Progenitor cell of endocrine pancreas (in vitro differentiated cells): ENCODE measurements at places on chromosomes 2 and 18.

GRCh38 chr2:150162241-150162942, 325.1 kb downstream of the RND3 start:
- no peak for DNase-seq

DNA sequence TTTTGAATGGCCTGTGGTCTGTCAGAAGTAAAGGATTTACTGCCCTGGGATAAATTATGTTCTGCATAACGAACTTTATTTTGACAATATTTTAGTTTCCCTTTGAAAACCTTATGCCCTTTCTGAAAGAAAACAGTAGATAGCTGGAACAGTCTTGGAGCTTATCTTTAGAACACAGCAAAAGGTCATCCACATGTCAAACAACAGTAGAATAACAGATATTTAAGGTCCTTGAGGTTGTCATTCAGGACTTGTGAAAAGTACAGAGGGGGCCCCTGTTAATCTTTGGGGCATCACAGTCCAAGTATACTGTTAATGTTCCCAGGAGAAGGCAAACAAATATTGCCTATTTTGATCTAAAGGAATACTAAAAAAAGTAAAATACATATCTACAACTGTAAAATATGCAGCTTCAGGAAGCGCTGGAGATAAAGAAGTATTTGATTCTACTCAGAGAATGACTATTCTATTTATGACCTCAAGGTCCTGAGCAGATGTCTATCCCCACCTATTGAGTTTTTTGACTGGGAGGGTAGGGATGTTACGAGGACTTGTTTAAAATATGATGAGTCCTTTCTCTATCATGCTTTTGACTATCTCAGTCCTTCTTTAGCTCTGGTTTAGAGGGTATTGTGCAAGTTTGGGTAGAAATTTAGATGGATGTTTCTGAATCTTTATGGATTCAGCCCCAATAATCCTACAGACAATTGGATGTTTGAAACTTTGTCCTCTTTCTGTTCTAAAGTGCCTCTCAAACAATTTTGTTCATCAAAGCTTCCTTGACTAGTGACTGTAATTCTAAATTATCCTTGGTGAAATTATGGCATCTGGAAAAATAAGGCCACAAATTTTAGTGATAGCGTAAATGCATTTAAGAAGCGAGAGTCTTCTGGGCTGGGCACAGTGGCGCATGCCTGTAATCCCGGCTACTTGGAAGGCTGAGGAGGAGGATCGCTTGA, 25.1 kb upstream of the TMEM214 start:
- no peak for DNase-seq

DNA sequence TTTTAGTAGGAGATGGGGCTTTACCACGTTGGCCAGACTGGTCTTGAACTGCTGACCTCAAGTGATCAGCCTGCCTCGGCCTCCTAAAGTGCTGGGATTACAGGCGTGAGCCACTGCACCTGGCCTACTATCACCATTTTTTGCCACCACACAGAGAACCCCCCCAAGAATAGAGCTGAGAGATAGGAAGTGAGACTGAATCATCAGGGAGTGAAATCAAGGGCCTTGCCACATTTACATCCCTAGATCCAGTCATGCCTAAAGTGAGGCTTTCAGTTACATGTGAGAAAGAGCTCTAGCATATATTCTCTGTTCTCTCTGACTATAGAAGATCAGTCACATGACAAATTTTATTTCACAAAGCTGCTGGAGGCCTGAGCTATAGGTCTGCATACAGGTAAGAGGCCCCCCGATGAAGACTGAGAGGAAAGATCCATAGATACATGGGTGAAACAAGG, 28.0 kb upstream of the KCMF1 start:
- no peak for DNase-seq

GRCh38 chr2:15159206-15159605, 401.9 kb downstream of the NBAS start:
- DNase-seq, result no peak

DNA sequence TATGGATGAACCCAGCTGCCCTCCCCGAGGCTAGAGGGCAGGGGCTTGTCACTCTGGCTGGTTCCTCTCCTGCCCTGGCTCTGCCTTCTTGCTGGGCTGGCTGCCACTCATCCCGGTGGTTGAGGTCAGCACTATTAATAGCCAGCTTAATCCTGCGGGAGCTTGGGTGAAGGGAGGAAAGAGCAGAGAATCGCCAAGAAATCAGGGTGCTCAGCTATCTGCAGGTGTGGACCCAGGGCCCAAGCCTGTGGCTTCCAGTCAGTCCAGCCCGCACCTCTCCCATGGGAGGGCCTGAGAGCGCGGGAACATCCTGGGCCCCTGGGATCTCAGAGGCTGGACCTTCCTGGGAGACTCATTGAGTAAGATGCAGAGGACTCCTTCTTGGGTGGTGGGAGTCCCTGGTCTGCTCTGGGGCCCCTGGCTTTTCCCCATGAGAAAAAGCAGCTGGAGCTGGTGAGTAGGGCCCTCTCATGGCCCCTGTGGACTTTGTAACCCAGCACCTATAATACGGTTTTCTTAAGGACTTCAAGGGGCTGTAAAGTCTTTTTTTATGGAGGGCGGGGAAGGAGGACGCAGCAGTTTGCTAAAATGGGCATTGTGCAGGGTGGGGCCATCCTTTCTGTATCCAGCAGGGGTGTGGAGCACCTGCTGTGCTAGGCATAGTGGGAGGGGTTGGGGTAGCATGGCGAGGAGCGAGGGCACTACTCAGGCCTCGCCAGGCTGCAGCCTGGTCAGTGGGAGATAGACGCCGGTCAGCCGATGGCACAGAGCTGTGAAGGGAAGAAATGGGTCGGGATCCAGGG, 27.4 kb upstream of the CNNM3 start:
- no peak for DNase-seq

- no peak for DNase-seq
Observed at GRCh38 chr2:101463911-101464641, 10.8 kb downstream of the RFX8 start.

DNA sequence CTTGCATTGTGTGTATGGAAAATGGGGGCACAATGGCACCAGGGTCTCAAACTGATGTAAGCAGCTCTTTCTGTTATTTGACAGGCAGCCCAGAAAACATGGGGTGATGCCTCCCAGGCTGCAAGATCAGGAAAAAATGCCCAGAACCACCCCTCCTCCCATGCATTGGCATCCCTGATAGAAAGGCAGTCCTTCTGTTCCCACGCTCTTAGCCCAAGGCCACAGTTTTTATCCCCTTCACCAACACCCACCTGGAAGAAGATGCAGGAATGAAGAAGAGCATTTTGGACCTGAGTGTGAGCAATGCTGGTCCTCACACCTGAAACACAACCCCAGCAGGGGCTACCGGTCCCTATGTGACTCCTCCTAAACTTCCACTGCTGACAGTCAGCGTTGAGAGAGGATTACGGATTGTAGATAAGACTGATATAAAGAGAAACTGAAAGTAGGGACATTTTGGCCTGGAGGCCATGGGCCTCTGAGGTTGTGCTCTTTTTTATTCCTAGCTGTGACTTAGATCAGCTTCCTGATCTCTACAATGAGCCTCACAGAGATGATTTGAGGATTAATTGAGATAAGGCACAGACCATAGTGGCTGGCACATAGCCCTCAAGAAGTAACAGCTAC, 386.0 kb upstream of the ATP5MC3 start:
- DNase-seq, result no peak

- DNase-seq, result no peak
Observed at GRCh38 chr2:33859811-33860461, 260.8 kb upstream of the FAM98A start.

- DNase-seq, result no peak
Observed at GRCh38 chr18:7559709-7560319, 7.3 kb upstream of the PTPRM start.

DNA sequence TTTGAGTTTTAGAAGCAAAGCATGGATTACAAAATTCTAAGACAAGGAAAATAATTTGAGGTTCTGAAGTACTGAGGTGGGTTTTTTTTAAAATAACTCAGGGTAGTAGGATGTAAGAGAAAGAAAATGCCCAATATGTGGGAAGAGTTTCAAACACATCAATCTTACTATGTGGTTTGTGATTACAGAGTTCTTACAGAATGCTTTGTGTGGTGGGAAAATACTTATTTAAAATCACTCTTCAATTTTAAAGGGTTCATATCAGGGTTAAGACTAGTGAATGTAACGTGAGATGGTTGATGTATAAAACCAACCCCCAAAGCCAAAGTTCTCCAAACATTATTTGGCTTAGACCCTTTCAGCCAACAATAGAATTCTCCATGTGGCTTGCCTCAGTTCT, 173.5 kb downstream of the UBE2E3 start:
- no peak for DNase-seq

DNA sequence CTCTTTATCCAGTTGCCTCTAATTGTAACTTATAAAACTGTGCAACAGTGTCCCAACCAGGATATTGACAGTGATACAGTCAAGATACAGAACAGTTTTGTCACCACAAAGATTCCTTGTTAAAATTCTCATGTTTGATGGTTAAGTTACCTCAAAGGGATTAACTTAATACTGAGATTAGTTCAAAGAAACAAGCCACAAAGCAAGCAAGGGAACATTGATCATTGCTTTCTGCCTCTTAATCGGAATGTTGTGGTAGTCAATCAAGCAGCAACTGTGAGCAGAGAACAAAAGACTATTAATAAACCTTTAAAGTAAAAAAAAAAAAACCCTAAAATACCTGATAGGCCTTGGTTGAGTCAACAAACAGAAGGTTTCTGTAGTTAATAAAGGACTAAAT, 352.3 kb downstream of the PARD3B start:
- no peak for DNase-seq

DNA sequence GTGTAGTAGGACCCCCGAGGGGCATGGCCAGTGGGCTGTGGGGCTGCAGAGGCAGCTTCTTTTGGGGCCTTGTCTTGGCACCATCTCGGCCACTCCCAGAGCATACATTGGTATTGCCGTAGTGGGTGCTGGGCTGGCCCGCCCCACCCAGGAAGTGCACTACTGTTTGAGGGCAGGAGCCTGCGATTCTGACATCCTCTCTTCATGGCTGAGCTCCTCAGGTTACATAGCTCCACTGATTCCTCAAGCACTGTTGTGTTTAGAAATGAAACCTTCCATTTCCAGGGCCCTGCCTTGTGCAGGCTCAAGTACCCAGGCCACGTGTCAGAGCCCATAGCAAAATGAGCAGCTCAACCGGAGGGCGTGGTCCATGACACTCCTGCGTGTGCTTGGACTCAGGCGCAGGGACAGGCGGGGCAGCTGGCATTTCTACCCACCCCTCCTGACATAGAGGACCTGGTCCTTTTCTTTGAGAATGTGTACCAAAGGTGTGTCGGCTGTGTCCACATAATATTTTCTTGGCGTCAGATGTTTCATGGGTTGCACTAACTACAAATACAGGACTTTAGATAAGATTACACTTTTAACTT, 67.9 kb downstream of the DGKD start:
- DNase-seq, result no peak

DNA sequence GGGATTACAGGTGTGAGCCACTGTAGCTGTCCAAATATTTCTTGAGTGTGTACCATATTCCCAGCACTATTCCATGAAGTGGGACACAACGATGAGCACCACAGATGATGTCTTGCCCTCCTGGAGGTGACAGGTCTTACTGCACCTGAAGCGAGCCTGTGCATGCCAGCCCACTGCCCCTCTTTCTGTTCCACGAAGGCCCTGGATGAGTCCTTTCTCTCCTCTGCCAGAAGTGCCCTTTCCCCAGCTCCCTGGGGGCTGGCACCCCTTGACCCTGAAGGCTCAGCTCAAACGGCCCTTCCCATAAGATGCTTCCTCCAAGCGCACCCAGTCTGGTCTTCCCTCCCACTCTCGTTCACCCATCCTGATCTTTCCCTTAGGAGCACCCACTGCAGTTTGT, 5.5 kb downstream of the ATP6V1B1 start:
- no peak for DNase-seq

- DNase-seq, result no peak
Observed at GRCh38 chr18:33469699-33470098, 29.2 kb upstream of the CCDC178 start.

DNA sequence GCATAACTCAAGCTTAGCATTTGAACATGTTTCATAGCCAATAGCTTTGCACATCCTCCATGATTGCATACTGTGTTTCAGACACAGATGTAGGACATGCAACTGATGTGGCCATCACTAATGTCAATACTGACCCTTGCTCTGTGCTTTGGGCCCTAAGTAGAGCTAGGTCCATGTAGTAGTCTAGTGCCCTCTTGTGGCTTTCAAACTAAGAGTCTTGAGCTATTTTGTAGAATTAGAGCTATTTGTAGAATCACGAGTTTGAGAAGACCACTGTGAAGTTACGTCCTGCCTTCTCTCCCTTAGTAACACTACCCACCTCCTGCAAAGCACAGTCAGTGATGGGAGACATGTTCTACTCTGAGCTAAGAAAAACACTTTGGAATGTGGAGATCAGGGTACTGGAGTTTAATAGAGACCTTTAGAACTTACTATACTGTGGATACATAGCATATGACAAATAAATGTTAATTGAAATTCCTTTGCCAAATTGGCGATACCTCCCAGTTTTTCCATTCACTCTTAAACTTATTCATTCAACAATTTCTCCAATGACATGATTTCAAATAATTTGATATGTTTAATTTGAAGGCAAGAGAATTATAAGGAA, 306.5 kb upstream of the TNP1 start:
- DNase-seq, result no peak

DNA sequence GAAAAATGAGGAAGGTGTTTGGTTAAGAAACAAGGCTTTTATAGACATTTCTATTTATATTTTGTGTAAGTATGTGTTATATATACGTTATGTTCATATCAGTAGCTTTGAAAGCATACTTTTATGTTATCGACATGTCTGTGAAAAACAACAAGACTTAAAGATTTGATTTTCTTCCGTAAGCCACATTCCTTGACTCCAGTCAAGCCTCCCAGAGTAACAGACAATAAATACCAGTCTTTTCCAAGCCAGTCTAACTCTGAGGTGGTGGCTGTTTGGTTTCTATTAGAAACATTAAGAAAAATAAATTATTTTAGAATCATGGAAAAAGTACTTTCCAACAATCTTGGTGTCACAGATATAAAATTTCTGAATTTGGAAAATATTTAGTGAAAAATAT, 16.3 kb upstream of the ITGAV start:
- DNase-seq, result no peak

DNA sequence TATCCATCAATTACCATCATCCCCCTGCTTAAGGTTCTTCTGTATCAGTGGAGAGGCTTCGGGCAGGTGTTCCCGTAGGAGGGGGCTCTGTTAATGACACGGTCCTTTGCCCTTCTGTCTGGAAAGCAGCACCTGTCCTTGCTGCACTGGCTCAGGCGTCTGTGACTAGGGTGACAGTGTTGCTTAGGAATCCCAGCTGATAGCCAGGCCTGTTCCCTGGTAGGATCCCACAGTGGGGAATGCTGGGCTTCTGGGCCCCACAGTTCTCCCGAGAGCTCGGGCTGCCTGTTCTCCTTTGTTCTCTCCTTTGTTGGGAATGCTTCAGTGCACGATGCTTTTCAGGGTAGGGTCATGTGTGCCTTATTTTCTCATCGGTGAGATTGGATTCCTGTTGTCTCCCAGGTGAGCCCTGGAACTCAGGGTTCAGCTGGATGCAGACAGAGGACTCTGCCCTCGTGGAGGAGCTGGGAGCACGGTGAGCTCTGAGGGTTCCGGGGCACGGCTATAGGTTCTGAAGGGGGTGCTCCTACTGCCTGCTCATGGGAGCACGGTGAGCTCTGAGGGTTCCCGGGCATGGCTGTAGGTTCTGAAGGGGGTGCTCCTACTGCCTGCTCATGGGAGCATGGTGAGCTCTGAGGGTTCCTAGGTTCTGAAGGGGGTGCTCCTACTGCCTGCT, 9.6 kb downstream of the SNTG2 start:
- DNase-seq, result no peak
